CD4-positive, alpha-beta T cell treated with Interferon alpha-2 for 1 hour (primary cell): ENCODE measurements at places on chromosomes 2 and 18.

- no peak for DNase-seq
These were observed 146.5 kb downstream of the NCKAP5 start for GRCh38 chr2:133421516-133422324.

- no peak for DNase-seq
These were observed 27.5 kb downstream of the RNF103 start for GRCh38 chr2:86596118-86596517.

DNA sequence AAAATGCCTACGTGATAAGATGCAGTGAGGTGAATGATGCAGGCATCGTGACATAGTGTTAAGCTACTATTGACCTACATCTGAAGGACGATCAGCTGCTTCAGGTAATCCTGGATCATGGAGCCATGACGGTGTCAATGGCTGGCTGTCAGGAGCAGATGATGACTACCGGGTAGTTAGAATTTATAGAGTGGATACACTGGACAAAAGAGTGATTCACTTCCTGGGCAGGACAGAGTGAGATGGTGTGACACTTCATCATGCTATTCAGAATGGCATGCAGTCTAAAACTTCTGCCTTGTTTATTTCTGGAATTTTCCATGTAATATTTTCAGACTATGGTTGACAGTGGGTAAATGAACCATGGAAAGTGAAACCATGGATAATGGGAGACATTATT is 29.5 kb downstream of the METTL8 start:
- DNase-seq, result no peak

- DNase-seq, result no peak
These were observed 3.5 kb downstream of the HEATR5B start for GRCh38 chr2:37080689-37081088.

- no peak for DNase-seq
These were observed 67.7 kb downstream of the HPCAL1 start for GRCh38 chr2:10370390-10370789.

DNA sequence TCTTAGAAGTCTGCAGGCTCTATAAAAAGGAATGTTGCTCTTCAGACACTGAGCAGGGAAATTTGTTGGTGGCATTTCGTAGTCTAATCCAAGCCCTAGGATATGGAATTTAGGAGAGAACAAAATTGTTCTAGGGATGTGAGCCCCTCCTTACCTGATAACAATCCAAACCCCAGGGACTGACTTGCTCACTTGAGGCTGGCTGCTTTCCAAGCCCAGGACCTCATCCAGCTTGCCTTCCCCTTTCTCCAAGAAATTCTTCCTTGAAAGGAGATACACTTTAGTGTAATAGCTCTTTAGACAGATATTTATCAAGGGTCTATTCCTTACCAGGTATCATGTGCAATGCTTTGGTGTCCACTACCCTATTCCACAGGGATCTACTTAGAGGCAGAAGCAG is 279.8 kb downstream of the C1D start:
- DNase-seq, result no peak
